Inflammatory macrophage treated with lipopolysaccharide for 4 hours (primary cell): ENCODE measurements at places on chromosomes 2 and 18.

- DNase-seq: no peak
Measured at GRCh38 chr2:10993001-10993481, 81.3 kb downstream of the KCNF1 start.

DNA sequence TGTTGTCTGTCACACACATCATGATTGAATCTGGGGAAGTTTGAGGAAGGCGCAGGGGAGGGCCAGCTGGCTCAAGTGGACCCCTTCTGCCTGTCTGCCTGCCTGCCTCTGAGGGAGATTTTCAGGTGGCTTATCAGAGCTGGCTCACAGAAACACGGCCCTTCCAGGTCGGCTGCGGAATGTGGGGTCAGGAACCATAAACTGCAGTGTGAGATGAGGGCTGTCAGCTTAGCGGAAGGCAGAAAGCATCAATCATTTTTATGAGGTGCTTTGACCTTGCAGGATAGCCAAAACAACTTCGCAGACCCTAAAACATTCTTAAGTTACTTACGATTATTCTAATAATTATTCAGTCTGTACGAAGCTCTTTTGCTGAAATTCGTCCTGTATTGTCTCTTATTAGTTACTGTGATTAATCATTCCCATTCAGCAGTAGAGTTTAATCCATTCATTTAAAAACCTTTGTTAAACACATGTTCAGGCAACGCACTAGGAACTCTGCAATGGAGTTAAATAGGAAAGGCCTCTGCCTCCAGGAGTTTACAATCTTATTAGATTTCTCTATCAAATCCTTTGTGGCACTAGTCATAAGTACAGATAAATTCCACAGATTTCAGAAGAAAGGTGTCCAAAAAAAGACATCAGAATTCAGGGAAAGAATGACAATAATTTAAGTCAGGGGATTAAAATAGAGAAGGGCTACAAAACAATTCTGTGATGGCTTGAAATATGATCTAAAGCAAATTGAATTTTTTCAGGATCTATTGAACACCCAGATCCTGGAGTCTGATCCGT is 371.6 kb downstream of the HRH4 start:
- no peak for DNase-seq

- no peak for DNase-seq
Measured at GRCh38 chr2:148594216-148594615, 50.3 kb upstream of the EPC2 start.

DNA sequence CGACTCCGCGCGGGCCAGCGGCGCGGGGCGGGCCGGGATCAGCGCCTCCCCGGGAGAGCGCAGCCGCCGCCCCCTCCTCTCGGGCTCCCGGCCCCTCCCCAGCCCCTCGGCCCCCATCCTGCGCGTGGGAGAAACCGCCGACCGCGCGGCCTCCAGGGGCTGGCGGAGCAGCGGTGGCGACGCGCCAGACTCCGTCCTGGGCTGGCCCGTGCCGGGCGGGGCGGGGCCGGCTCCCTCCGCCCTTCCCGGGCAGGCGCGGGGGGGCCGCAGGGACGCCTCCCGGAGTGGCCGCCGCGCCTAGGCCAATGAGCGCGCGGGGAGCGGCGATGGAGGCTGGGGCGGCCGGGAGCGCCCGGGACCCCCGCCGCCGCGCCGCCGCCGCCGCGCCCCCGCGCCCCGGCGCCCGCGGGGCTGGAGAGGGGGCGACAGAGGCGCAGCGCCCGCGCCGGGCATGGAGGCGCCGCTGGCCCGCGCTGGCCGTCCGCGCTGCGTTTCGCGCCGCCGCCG is 49.1 kb downstream of the KCNIP3 start:
- peak; percentile 39 for DNase-seq

- DNase-seq: no peak
Measured at GRCh38 chr2:214294426-214294825, 116.4 kb upstream of the VWC2L start.

- no peak for DNase-seq
Measured at GRCh38 chr2:129915303-129915840, 64.1 kb upstream of the RAB6C start.
